ENCODE measurements at places on chromosomes 2 and 18. TPM values are rescaled to one million over a fixed set of nuclear protein-coding genes. Genes with fewer than 3 reads are reported as not detected.

IL36B gene
- total RNA-seq = not detected

GCG gene
- total RNA-seq = not detected

HOXD8 gene
- not detected for total RNA-seq

LINC00305 gene
- not detected for total RNA-seq

DSC1 gene
- total RNA-seq = not detected

DNA sequence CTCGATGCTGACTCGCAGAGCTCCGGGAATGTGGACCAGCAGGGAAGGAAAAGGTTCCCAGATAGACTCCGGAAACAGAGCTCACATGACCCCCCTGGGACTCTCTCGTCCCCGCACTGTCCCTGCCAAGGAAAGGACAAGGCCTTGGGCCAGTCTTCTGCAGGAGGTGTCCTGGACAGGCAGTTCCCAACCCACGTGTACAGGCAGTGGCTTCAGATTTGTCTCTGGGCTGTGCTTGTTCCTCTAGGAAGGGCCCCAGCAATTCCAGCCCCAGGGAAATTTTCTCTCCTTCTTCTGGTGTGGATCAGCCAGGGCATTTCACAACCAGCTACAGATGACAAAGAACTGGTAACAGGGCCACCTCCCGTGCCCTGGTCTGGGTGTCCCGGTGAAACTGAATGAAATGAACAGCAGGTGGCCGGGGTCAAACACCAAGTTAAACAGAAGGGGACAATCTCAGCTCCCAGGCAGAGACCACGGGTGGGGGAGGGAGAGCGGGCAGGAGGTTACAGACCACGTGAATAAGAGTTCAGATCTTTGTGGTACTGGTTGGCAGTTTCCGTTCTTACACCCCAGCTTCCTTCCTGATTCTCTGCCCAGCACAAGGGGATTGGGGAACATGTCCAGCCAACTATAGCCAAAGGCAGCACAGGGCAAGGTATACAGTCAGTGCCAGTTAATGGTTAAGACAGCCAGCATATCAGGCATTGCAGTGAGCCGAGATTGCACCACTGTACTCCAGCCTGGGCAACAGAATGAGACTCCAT lies 52.2 kb upstream of the CAB39 start:
- H3K27ac ChIP-seq = no peak overlapping the region
- DNase-seq = no peak
- H3K36me3 ChIP-seq = no peaks in the 10 kb centered on the region
- H3K27me3 ChIP-seq = no peaks in the 10 kb centered on the region
- no peaks in the 10 kb centered on the region for H3K4me1 ChIP-seq

DNA sequence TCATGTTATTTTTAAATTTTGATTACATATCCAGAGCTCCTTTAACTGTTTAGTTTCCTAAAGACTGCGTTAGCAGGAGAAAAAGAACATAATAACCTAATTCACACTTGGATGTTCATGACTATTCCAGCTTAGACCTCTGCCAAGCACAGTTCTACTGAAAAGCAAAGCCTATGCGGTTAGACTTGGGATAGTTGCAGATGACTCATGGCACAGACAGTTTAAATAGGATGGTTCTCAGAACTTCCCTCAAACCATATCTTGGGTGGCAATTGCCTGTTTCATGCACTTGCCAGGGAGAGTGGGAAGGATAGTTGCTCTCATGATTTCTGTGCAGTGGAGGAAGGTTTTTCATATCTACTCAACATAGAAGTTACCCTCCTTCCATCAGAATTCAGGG lies 149.7 kb upstream of the KLHL29 start:
- no peak for DNase-seq
- no peaks in the 10 kb centered on the region for H3K4me1 ChIP-seq
- H3K4me3 ChIP-seq = no peak overlapping the region
- no peaks in the 10 kb centered on the region for H3K27me3 ChIP-seq
- H3K27ac ChIP-seq = no peak overlapping the region

GRCh38 chr2:54636415-54637139 lies 86.9 kb upstream of the EML6 start:
- H3K27me3 ChIP-seq = no peaks in the 10 kb centered on the region
- DNase-seq = no peak
- H3K36me3 ChIP-seq = peaks cover 6% of the 10 kb centered on the region
- H3K27ac ChIP-seq = no peak overlapping the region

DNA sequence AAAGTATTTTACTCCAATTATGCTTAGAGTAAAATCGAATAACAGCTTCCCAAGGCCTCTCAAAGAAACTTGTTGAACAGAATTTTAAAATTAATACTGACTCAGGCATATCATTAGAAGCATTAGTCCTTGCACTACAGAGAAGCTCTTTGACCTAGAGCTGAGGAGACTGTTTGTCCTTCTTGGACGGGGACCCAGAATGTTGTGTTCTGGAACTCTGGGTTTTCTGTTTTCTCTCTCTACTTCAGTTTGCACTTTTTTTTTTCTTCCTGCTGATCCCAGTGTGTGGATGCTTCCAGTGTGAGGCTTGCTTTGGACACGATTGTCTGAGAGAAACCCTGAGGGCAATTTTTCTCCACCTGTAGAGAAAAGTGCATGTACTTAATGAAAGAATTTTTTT lies 847.6 kb downstream of the SOCS6 start:
- H3K27me3 ChIP-seq = no peaks in the 10 kb centered on the region
- no peak overlapping the region for H3K27ac ChIP-seq
- no peak for DNase-seq
- H3K4me1 ChIP-seq = no peaks in the 10 kb centered on the region

DNA sequence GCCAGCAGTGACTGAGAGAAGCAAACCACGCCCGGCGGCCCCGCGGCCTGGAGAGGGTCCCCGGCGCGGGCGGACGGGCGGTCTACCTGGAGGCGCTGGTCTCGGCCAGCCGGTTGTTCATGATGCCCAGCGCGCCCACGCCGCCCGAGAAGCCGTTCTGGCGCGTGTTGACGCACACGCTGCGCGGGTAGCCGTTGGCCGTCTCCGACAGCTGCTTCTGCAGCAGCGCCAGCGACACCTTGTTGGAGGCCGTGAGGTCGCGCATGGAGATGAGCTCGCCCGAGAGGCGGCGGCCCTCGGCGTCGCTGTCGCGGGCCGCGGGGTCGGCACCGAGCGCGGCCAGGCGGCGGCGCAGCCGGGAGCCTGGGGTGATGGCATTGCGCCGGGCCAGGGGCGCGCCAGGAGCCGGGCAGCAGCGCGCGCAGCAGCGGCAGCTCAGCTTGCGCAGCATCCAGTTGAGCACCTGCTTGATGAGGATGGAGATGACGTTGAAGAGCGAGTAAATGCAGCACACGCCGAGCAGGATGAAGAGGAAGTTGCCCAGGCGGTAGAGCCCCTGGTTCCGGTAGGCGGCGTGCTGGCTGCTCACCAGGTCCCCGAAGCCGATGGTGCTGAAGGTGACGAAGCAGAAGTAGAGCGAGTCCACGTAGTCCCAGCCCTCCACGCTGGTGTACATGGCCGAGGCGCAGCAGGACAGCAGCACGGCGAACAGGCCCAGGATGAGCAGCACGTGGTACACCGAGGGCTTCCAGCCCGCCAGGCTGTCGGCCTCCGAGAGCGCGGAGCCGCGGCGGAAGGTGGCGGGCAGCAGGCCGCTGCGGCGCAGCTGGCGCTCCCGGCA lies 118.1 kb downstream of the MSH2 start:
- no peaks in the 10 kb centered on the region for H3K36me3 ChIP-seq
- peak; percentile 74 for DNase-seq
- H3K27me3 ChIP-seq = peaks cover 18% of the 10 kb centered on the region
- peak overlapping the region; percentile 34 for H3K4me3 ChIP-seq
- peaks cover 4% of the 10 kb centered on the region for H3K4me1 ChIP-seq

Measured in fibroblast of lung (primary cell).